ENCODE measurements at places on chromosomes 12 and 14. TPM values are rescaled to one million over a fixed set of nuclear protein-coding genes. Genes with fewer than 3 reads are reported as not detected.

Gene TAS2R9
- total RNA-seq: not detected

Gene SVOP
- total RNA-seq: not detected

Gene OR6C6
- not detected for total RNA-seq

Gene TMEM132D
- total RNA-seq: not detected

Gene TAS2R19
- total RNA-seq: not detected

Gene LTB4R
- total RNA-seq: 5.9 TPM

Gene CCNT1
- 13.0 TPM for total RNA-seq

Gene OR6C70
- total RNA-seq: not detected

Gene PTGER2
- total RNA-seq: 3.3 TPM

Gene LMO3
- total RNA-seq: not detected

Gene WNT5B
- total RNA-seq: 3.0 TPM
